ENCODE measurements at places on chromosomes 16 and 17.

GRCh38 chr16:55370762-55371482 is 46.9 kb downstream of the IRX6 start:
- peak; percentile 39 for DNase-seq

- no peak for DNase-seq
These were observed 58.7 kb downstream of the HSD17B2 start for GRCh38 chr16:82093666-82094300.

GRCh38 chr17:36931096-36931696 is 6.1 kb upstream of the LHX1 start:
- DNase-seq = no peak

GRCh38 chr17:17269926-17270773 is 10.9 kb downstream of the COPS3 start:
- no peak for DNase-seq

DNA sequence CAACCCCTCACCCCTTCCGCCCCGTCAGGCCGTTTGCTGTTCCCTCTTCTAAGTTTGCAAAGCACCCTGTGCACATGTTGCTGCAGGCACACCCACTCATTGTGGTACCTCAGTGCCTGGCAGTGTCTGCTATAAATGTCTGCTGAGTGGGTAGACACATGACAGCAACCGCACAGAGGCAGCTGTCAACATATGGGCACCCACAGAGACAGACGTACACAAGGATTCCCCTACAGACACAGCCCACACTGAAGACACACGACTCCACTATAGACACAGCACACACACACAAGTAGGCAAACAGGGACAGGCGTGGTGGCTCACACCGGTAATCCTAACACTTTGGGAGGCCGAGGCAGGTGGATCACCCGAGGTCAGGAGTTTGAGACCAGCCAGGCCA is 17.8 kb upstream of the CRK start:
- DNase-seq = no peak

DNA sequence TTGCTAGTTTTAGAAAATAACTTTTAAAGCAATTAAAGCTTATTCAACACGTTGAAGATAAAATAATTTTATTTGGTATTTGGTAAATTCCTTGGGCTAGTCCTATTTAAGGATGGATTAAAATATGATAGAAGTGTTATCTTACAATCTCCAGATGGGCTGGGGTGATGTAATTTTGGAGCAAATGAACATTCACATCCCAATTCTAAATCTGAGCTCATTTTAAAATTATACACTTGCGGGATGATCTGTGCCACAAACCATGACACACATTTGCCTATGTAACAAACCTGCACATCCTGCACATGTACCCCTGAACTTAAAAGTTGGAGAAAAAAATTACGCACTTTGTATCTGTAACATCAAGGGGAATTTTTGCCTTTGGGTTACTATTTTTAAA is 31.5 kb downstream of the NLK start:
- no peak for DNase-seq

DNA sequence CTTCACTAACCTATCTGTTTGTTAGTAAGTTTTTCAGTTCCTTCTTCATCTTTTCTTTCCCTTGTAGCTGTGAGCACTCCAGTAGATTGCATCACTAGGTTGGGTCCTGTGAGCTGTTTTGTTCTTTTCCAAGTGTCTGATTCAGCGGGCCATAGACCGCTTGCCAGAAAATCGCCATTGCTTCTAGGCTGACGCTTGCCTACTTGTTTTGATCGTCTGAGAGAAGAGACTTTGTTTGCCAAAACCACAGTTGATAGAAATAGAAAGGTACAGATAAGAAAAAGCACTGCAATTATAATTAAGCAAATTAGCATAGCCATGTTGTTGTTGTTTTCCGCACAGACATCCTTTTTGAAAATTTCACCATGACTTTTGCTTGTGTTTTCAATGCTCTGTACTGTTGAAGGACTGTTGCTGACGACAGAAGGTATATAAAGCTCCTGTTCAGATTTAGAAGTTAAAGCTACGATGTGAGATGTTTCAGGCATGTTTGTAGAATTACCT is 3.1 kb downstream of the EVI2A start:
- no peak for DNase-seq

- no peak for DNase-seq
These were observed 34.6 kb downstream of the AKAP10 start for GRCh38 chr17:19943026-19943425.

DNA sequence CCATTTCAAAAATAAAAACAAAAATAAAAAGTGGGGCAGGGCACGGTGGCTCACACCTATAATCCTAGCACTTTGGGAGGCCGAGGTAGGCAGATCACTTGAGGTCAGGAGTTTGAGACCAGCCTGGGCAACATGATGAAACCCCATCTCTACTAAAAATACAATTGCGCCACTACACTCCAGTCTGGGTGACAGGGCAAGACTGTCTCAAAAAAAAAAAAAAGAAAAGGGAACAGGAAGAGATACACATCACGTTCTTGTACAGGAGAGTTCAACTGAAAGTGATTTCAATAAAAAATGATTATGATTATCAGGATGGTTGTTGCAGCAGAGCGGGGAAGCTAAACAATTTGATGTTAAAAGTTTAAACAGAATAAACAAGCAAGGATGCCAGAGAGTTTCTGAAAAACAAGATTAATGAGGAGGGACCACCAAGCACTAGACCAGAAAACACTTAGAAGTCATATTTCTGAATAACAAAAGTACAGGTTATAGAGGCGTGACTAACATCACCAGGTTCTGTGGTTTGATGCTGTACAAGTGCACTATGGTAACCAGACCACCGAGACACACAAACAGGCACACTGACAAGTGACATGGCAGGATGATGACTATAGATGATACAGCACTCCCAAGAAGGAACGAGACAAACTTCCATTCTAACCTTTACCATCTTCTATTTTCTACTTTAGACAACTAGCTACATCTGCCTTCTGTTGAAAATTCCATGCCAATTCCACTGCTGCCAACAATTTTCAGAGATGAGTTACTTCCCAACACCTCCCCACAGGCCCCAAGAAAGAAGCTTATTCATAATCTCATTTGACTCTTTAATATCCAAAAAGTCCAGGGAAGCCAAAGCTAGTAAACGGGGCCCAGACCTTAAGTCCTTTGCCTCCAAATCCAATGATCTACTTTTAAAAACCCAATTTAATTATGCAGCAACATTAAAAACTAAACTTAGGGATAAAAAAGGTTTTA is 11.8 kb downstream of the DNAJA2 start:
- DNase-seq = no peak

DNA sequence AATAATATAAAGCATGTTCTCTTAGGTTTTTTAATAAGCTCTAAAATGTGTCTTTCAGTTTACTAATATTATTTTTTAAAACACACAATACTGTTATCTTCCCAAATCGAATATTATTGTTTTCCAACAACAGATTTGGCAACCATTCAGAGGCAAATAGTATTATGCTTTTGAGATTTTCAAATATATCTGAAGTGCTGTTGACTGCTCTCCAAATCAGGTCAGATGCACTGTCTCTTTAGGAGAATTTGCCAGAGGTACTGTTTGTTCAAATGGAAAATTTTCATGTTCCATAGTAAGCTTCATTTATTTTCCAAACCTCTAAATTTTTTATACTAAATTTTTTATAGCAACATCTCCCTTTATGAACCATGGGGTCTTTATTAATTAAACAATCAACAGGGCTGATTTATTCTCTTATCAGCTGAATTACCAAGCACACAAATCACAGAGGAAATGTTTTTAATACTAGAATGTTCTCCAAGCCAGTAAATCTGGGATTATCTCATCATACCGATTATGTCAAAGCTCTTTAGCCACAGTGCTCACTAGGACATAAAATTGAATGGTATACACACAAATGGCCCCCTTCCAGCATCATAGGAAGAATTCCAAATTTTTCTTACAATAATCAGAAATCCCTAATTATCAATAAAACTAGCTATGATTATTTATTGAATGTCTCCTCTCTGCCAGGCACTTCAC is 108.8 kb upstream of the HLF start:
- no peak for DNase-seq

GRCh38 chr16:57184887-57185445 is 873 bp downstream of the PSME3IP1 start:
- DNase-seq = no peak

GRCh38 chr16:88378836-88379693 is 3.7 kb upstream of the ZNF469 start:
- no peak for DNase-seq

- no peak for DNase-seq
These were observed 2.0 kb upstream of the SEPHS2 start for GRCh38 chr16:30447512-30448226.

DNA sequence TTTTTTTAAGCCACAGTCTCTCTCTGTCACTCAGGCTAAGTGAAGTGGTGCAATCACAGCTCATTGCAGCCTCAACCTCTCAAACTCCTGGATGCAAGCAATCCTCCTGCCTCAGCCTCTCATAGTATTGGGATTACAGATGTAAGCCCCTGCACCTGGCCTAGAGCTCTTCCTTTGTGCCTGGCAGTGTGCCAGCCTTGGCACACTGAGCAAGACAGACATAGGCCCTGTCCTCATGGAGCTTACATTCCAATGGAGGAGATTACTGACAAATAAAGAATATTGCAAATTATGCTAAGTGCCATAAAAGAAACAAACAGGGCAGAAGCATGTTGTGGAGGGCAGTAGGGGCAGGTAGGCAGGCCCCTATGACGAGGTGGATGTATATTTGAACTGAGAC is 920 bp upstream of the CNGB1 start:
- no peak for DNase-seq

DNA sequence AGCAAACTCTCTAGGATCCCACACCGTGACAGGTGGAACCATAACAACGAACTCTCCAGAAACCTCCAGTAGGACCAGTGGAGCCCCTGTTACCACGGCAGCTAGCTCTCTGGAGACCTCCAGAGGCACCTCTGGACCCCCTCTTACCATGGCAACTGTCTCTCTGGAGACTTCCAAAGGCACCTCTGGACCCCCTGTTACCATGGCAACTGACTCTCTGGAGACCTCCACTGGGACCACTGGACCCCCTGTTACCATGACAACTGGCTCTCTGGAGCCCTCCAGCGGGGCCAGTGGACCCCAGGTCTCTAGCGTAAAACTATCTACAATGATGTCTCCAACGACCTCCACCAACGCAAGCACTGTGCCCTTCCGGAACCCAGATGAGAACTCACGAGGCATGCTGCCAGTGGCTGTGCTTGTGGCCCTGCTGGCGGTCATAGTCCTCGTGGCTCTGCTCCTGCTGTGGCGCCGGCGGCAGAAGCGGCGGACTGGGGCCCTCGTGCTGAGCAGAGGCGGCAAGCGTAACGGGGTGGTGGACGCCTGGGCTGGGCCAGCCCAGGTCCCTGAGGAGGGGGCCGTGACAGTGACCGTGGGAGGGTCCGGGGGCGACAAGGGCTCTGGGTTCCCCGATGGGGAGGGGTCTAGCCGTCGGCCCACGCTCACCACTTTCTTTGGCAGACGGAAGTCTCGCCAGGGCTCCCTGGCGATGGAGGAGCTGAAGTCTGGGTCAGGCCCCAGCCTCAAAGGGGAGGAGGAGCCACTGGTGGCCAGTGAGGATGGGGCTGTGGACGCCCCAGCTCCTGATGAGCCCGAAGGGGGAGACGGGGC is 1.3 kb downstream of the SPN start:
- DNase-seq = no peak

- no peak for DNase-seq
These were observed 450.0 kb downstream of the PMP22 start for GRCh38 chr17:14815079-14815478.

DNA sequence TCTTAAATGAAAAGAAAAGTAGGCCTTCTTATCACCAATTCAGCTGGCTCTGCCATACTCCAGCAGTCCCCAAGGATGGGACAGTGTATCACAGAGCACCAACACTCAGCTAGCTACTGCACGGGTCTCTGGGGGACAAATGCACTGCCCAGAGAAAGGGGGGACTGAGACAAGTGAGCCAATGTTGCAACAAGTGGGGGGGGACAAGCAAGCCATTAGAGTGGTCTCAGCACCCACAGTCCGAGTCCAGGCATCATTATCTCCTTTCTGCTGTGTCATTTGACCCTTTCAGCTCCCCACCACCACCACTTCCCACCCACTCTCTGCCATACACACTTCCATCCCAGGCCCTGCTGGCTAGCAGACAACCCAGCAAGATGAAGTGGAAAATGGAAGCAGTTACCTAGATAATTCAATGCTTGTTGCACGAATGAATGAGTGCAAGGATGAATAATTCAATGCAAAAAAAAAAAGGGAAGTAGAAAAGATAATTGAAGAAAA is 7.0 kb downstream of the TMEM132E start:
- DNase-seq = no peak

GRCh38 chr17:60653569-60653968 is 24.1 kb upstream of the BCAS3 start:
- no peak for DNase-seq

- no peak for DNase-seq
These were observed 16.9 kb downstream of the BLMH start for GRCh38 chr17:30274887-30275286.

- no peak for DNase-seq
These were observed 45.6 kb downstream of the CYB5B start for GRCh38 chr16:69469807-69470561.

DNA sequence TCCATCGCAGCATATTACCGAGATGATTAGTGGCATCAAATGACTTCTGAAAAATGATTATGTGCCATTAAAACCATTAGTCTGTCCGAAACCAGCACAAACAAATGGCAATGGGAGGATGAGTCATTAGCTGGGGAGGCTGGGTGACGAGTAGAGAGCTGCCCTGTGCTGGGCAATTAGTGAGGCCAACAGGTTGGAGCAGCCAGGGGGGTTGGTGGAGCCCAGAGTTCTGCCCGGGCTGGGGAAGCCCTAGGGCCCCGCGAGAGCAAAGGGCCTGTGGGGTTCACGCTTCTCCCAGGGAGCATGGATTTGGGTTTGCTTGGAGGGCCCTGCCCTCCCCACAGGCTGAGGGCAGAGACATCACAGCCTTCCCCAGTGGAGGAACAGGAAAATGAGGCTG is 152.1 kb upstream of the RPL38 start:
- no peak for DNase-seq

DNA sequence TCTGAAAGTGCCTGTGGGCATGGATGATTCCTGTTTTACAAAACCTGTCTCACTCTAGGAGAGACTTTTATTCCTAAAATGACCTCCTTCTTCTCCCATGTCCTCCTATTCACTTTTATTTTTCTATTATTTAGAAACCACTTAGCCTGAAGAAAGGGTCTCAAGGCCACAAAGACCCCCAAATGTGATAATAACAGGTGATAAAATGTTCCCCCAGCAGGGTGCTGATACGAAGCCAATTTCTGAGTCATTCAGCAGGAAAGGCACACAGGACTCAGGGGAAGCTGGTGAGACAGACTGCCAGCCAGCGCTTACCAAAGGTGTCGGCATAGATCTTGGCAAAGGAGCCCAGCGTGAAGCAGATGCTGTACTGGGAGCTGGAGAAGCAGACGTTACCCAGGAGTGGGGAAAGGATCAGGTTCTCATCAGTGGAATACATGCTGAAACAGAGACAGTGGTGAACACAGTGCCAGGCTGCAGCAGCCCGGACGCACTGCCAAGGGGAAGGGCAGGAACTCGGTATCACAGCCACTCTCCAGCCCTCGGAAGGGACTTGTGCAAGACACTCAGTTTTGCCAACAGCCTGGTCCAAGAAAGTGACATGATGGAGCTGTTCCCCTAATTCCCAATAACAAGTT is 24.6 kb downstream of the HIGD1B start:
- no peak for DNase-seq

GRCh38 chr16:50274326-50275097 is 8.2 kb downstream of the ADCY7 start:
- DNase-seq = no peak
